NCI-H2171 (cell line): ENCODE measurements at places on chromosomes 2 and 18.

DNA sequence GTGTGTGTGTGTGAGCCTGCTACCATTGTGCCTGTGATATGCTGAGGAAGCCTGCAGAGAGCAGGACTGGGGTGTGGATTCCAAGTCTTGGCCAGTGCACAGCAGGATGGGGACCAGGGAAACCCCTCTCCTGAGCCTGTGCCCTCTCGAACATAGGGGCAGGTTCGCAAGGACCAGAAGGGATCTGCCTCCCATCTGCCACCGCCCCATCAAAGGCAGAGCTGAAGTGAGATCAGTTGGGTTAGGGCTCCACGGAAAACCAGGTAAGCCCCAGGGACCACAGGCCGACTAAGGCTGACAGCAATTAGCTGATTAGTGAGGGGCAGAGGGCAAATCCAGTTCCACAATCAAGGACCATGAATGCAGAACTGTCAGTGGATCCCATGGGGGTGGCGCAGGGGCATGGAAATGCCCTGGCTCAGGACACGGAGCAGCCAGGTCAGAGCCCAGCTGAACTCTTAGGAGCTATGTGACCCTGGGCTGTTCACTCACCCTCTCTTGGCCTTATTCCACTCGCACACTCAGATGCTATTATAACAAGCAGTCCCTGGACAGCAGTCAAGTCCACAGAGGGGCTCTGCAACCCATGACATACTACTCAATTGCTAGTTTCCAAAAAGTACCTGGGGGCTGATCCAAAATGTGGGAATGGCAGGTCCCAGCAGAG is 84.2 kb upstream of the ID2 start:
- DNase-seq, result peak; percentile 19

DNA sequence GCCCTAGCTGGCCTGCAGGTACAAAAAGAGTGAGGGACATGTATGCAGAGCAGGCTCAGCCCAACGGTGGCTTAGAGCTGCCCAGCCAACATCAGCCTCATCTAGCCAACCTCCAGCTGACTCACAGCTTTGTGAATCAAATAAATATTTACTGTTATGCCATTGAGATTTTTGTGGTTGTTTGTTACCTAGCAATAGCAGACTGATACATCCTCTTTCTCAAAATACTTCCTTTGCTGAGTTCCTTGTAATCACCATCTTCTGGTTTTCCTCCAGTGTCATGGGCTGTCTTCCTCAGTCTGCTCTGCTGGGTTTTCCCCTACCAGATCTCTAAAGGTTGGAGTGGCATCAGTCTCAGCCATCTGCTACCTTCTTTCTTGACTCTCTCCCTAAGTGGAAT is 126.6 kb upstream of the SLC1A4 start:
- DNase-seq, result no peak

- DNase-seq, result no peak
These were observed 122.5 kb upstream of the RND3 start for GRCh38 chr2:150609831-150610582.

- no peak for DNase-seq
These were observed 381.2 kb downstream of the LPIN1 start for GRCh38 chr2:12127638-12128037.

DNA sequence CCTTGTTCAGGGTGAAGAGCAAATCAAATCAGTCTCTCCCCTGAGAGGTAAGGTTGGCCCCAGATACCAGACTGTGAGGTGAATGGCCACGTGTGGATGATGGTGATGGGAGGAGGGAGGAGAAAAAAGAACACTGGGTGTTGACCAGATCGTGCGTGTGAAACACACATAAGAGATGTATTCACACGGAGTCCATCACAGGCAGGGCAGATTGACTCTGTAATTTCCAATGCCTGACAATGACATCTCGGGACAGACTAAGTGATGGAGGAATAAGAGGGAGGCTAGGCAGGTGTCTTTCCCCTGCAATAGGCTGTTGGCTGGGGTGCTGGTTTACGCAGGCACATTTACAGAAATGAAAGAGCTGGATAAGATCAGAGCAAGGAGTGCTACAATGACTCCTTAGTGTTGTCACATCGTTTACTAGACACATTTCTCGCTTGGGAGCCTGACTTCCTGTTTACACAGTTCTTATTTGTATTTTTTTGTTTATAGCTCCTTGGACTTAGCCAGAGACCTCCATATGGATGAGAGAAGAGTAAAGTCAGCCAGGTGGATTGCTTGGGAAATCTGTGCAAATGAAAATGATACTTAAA is 43.1 kb downstream of the CPO start:
- no peak for DNase-seq

- DNase-seq, result no peak
These were observed 44.2 kb upstream of the PPM1B start for GRCh38 chr2:44124500-44124899.

DNA sequence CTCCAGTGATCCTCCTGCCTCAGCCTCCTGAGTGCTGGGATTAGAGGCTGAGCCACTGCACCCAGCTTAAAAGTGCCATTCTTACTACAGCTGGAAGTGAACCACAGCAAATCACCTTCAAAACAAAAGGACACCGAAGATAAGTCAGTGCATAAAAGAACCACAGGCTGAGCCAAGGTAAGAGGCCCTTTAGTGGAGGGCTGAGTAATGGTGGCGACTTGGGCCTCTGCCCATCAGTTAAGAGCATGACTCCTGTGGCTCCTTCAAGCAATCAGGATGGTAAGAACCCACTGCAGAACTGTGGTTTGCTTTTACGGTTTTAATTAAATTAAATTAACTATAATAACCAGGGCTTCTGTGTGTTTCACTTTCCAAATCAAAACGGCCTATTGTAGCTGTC is 75.1 kb downstream of the CTAGE1 start:
- DNase-seq, result no peak

- no peak for DNase-seq
These were observed 3.3 kb upstream of the SMYD5 start for GRCh38 chr2:73210696-73211095.

DNA sequence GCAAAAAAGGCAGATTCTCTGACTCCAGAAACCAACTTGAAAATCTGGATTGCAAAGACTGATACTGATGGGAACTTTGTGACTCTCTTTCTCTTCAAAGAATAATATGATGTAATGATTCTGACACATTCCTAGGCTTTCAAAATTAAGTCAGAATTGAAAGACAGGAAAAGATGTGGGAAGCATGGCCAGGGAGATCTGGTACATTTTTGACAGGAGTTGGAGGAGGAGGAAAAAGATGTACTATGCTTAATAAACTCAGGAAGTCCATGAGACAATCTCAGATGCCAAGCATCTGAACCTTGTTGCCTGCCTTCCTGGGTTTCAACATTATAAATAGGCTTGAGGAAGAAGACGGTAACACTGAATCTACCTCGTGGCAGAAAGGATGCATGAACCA is 34.2 kb downstream of the KLF7 start:
- DNase-seq, result no peak

GRCh38 chr2:144835634-144836350 is 315.9 kb upstream of the ZEB2 start:
- DNase-seq, result no peak

DNA sequence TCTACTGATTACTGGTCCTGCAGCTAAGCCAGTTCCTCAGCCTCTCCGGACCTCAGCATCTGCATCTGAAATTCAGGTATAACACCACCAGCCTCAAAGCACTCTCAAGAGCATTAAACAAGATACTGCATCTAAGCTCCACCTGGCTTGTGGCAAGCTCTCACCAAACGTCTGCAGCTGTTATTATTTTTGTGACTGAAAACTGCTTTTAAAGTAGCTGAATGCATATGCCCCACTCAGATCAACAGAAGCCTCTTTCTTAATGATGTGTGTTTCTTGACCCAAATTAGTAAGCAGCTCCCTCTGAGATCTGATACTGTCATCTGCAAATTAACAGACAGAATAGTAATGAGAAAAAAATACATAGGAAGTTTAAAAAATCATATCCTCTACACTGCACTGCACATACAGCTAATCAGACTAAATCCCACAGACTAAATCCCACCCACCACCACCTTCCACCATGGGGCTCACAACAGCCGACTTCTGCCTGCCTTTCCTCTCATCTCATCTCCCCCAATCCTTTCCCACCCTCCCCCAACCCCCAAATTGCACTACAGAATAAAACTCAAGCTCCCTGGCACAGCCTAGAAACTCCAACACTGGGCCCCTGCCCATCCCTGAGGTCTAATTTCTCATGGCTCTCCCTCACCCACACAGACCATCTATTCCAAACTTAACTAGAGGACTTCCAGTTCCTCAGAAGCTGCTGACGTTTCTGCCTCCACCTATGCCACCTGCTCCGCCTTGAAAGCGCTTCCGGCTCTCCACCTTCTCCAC is 52.9 kb downstream of the TMEM163 start:
- peak; percentile 34 for DNase-seq

- DNase-seq, result no peak
These were observed 152.0 kb upstream of the SLC1A4 start for GRCh38 chr2:64837116-64837731.

- no peak for DNase-seq
These were observed 18.8 kb upstream of the CASP10 start for GRCh38 chr2:201164166-201164565.

- no peak for DNase-seq
These were observed 409.5 kb upstream of the POU3F3 start for GRCh38 chr2:104444392-104444791.

GRCh38 chr2:10961490-10961875 is 49.7 kb downstream of the KCNF1 start:
- no peak for DNase-seq
